ENCODE measurements at places on chromosomes 11 and 22. TPM values are rescaled to one million over a fixed set of nuclear protein-coding genes. Genes with fewer than 3 reads are reported as not detected.

- no peak for DNase-seq
Observed at GRCh38 chr11:131644204-131644795, 273.9 kb downstream of the NTM start.

GRCh38 chr11:76026281-76026680 lies 180.0 kb downstream of the WNT11 start:
- DNase-seq, result no peak

GRCh38 chr11:92682952-92683351 lies 286.5 kb upstream of the MTNR1B start:
- no peak for DNase-seq

GRCh38 chr22:24706054-24706453 lies 68.5 kb downstream of the PIWIL3 start:
- no peak for DNase-seq

DNA sequence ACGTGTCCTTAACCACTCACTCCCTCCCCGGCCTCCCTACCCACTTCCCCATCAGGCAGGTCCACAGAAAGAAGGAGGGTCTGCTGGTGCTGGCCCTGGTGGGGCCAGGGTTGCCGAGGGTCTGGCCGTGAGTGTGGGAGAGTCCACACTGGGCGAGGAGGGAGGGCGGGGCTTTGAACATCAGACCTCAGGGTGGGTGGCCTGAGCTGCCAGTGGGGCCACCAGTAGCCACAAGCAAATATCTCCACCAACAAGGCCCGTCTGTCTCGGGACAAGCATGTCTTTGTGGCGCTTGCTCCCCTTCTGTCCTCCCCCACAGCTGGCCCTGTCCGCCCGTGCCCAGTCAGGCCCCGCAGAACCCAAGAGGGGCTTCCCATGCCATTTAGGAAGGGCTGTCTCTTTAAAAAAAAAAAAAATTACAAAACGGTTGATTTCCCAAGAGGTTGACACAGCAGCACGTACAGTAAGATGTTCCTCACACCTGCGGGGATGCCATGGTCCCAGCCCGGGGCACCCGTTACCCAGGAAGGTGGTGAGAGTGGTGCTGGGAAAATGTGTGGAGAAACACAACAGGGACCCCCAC lies 17.7 kb upstream of the TALDO1 start:
- no peak for DNase-seq

DNA sequence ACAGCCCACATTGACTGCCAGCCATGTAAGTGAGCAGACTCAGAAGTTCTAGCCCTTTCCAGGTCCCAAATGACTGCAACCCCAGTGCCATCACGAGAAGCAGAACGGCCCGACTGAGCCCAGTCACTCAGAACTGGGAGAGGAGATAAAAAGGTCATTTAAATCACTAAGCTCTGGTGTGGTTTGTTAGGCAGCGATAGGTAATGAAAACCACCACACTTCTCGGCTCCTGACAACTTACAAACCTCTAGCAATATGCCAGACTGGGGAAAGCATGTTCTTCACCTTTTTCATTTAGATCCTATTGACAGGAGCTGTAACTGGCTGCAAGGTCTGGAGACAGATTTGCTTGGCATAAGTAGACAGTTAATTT lies 6.7 kb downstream of the SLC15A3 start:
- DNase-seq, result no peak

DNA sequence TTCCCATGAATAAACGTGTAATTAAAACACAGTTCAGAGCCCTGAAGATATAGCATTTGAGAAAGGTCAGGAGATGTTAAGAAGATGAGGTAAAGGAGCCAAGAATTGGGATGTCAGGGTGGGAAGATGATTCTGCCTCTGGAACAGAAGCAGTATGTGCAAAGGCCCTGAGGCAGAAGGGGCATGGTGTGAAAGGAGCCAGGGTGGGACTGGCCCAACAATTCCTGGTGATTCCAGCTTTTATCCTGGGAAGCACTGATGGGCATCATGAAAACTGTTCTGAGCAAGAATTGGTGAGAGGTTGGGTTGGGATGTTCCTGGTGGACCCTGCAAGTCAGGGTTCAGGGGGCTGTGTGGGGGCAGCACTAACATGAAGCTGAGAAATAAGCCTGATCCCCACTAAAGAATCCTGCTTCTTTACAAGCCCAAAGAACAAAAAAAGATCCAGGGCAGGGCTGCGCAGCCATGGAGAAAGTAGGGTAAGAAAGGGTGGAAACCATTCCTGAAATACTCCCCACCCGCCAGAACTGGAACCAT lies 2.5 kb upstream of the FXYD6 start:
- no peak for DNase-seq

- peak; percentile 96 for DNase-seq
Observed at GRCh38 chr11:46237248-46238077, 40.0 kb upstream of the CREB3L1 start.

DNA sequence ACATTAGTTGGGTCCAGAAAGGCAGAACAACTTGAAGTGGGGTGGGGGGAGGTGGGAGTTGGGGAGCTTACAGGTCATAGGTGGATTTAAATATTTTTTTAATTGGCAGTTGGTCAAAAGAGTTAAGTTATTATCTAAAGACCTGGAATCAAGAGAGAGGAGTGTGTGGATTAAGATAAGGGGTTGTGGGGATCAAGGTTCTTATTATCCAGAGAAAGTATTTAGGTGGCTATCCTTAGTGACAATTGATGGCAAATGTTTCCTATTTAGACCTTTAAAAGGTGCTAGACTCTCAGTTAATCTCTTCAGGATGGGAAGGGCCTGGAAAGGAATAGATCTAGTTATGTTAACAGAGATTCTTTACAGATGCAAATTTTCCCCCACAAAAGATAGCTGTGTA lies 120.7 kb upstream of the OR9Q1 start:
- DNase-seq, result no peak

MAPK8IP1 gene
- not detected for polyA plus RNA-seq

WBP2NL gene
- polyA plus RNA-seq, result 0.48 TPM

CDHR5 gene
- polyA plus RNA-seq, result 0.18 TPM

MIAT gene
- 0.17 TPM for polyA plus RNA-seq
